Spleen (tissue), 13 donors: ENCODE measurements at places on chromosomes 5 and 9. TPM values are rescaled to one million over a fixed set of nuclear protein-coding genes. Genes with fewer than 3 reads are reported as not detected.

The DNLZ gene
- total RNA-seq, result 26.8 TPM

The PCDHGA4 gene
- total RNA-seq, result 2.7 TPM

- DNase-seq, result no peak
These were observed 87.1 kb upstream of the SAP30L start for GRCh38 chr5:154358516-154359220.

GRCh38 chr9:115137526-115137925 is 19.6 kb upstream of the TNC start:
- DNase-seq, result no peak

- DNase-seq, result no peak
These were observed 80.3 kb downstream of the HSD17B4 start for GRCh38 chr5:119532637-119533036.

DNA sequence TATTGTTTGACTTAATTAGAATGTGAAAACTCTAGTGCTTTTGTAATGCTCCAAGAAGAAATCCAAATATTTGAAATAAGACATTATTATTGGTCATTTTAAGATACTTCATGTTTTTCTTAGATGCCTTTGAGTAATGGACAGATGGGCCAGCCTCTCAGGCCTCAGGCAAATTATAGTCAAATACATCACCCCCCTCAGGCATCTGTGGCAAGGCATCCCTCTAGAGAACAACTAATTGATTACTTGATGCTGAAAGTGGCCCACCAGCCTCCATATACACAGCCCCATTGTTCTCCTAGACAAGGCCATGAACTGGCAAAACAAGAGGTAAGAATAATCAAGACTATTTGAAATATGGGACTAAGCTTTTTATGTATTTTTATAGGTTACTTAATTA is 69.2 kb upstream of the SREK1 start:
- no peak for DNase-seq

- no peak for DNase-seq
These were observed 18.5 kb upstream of the TIMD4 start for GRCh38 chr5:156981481-156981880.

The TEK gene
- 53.1 TPM for total RNA-seq

DNA sequence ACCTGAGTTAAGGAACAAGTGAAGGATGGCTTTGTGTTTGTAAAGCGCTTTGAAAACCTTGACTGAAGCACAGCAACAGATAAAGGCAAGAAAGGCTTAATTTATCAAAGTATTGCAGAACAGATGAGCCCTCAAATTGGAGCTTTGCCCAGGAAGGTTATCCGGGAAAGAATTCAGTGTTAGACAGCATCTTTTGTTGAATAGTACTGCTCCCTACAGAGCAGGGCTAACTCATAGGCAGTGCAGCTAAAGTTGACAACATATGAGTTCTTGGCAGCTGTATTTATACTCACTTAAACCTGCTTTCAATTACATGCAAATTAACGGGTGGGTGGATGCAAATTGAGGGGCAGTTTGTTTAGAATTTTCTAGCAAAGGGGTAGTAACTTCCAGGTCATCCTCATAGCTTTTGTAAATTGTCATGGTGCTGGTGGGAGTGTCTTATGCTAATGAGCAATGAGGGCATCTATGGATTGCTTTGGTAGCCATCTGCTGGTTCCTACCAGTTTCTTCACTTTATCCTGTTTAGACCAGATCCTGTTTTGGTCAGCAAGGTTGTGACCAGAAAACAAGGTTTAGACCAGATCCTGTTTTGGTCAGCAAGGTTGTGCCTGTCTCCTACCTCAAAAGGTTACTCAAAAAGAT is 105.8 kb downstream of the GDA start:
- DNase-seq, result no peak
